ENCODE measurements at places on chromosomes 13 and 19. TPM values are rescaled to one million over a fixed set of nuclear protein-coding genes. Genes with fewer than 3 reads are reported as not detected.
A peak's percentile ranks its signal among the peaks of the same experiment; 100 is the strongest.

- DNase-seq, result no peak
These were observed 71.0 kb downstream of the RNF17 start for GRCh38 chr13:24834902-24835510.

GRCh38 chr13:21913010-21913409 lies 242.1 kb downstream of the FGF9 start:
- DNase-seq, result no peak

DNA sequence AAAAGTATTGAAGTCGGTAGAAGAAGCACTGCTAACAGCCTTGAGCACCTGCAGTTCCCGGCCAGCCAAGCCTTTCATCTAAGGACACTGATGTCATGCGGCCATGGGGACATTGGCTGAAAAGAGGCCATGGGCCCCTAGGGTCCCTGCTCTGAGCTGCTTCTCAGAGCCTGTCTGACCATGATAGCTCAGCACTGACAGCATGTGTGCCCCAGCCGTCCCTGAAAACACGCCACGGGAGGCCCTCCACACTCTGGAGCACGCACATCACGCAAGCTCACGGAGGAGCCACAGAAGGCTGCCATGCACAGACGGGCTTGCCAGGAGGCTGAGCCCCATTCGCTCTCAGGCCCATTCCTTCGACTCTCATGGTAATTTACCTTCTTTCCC lies 51.8 kb downstream of the MLLT1 start:
- DNase-seq, result no peak

DNA sequence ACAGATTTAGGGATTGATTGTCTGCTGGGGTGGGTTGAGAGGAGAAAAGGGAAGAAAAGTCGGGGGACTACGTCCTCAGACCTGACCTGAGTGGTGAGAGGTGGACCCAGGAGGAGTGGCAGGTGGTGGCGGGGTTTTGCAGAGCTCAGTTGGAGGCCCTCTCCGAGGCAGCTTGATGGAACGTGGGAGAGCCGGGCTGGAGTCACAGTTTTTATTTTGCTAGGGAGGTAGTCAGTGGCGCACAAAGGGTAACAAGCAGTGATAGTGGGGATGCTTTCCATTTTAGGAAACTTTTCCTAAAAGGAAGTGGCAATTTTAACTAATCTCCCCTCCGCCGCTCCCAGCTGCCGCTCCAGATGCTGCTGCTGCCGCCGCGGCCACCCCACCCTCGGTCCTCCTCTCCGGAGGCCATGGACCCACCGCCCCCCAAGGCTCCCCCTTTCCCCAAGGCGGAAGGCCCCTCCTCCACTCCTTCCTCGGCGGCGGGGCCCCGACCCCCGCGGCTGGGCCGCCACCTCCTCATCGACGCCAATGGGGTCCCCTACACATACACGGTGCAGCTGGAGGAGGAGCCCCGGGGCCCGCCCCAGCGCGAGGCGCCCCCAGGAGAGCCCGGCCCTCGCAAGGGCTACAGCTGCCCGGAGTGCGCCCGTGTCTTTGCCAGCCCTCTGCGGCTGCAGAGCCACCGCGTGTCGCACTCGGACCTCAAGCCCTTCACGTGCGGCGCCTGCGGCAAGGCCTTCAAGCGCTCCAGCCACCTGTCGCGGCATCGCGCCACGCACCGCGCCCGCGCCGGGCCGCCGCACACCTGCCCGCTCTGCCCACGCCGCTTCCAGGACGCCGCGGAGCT lies 1.1 kb upstream of the ZNF581 start:
- DNase-seq, result peak; percentile 50

- DNase-seq, result no peak
These were observed 37.2 kb upstream of the LRCH1 start for GRCh38 chr13:46515803-46516202.

DNA sequence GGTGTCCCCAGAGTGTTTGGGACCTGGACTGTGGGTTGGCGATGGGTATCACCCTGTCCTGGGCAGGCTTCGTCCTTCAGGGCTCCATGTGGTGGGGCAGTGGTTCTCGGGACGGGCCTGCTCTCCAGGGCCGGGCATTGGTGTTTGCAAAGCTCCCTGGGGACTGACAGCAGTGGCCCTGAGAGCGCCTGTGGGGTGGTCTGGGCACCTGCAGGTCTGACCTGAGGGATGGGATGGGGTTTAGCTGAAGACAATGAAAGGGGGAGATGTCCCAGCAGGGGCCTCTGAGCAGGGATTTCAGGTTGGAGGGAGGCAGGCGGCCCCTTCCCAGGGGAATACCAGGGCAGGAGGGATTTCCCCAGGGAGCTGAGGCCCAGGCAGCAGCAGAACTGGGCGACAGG lies 68.3 kb upstream of the MCF2L start:
- no peak for DNase-seq

DNA sequence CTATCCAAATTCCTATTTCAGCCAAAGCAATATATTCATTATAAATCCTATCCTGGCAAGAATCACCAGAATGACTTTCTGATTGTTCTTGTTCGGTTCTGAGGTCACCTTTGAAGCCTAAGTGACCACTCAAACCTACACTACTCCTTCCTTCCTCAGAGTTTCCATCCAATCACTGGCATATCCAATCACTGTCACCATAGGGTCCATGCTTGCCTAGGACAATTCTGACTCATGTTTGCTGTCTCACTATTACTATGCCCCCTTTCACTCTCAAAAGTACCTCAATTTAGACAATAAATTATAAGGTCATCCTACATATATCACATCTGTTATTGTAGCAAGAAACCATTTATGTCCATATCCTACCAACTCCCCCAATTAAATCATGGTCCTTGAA lies 58.9 kb downstream of the UBL3 start:
- DNase-seq, result no peak

DNA sequence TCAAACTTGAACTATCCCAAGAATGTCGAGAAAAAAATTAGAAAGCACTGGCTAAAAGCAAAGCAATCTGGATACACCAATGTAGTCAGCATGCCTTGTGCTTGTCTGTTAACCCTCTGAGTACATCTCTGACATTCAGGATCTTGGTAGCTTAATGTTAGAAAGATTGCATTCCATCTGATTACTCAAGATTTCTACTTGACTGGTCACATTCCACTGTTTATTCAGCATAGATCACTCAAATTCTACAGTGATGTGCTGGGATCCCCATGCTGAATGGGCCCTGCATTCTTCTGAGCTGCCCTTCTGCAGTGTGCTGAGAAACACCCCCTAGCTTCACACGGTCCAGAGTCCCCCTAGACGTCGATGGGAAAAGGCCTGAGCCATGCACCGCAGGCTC lies 295.4 kb upstream of the MAB21L1 start:
- DNase-seq, result no peak

GRCh38 chr13:93834051-93834450 lies 607.4 kb downstream of the GPC6 start:
- no peak for DNase-seq

GRCh38 chr13:54287062-54287764 lies 1258.6 kb downstream of the OLFM4 start:
- DNase-seq, result no peak

DNA sequence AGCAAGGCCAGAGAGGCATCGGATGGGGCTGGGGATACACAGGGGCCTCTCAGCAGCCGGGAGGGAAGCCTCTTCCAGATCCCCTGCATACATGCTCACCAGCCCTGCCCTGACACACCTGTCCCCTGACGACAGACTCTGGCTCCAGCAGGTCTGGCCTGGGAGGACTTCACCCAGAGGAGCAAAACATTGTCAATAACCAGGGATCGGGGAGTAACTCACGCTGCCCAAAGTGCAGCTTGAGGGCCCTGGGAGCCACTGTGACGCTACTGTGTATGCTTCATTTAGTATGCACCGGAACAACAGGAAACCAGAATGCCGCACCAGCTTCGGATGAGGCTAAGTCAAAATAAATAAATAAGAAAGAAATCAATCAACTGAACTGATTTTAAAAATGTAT lies 12.4 kb upstream of the CD22 start:
- no peak for DNase-seq

Gene IGSF23
- polyA plus RNA-seq, result not detected

Gene SIGLEC5
- not detected for polyA plus RNA-seq

Gene LINGO3
- 0.23 TPM for polyA plus RNA-seq
